ENCODE measurements at places on chromosomes 2 and 18.

GRCh38 chr2:160431441-160431840 is 62.2 kb downstream of the RBMS1 start:
- no peak for DNase-seq

DNA sequence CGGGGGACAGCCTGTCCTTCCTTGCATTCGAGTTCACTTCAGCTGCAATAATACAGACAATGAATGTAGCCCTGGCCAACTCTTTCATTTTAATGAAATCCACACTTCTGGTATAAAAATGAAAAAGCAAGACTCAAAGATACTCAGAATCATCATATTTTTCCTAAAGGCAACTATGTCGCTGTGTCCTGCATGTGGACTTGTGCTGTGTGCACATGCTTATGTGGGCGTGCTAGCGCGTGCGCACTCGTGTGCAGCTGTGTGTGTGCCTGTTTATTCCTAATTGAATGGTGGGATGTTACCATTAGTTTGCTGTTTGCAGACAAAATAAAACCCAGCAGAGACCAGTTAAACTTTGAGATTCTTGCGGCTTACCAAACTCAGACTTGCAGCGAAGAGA is 49.6 kb downstream of the SMIM21 start:
- DNase-seq: no peak

- no peak for DNase-seq
Measured at GRCh38 chr2:230408244-230408842, 7.7 kb upstream of the SP100 start.

GRCh38 chr2:222964376-222965031 is 87.5 kb upstream of the KCNE4 start:
- DNase-seq: no peak

DNA sequence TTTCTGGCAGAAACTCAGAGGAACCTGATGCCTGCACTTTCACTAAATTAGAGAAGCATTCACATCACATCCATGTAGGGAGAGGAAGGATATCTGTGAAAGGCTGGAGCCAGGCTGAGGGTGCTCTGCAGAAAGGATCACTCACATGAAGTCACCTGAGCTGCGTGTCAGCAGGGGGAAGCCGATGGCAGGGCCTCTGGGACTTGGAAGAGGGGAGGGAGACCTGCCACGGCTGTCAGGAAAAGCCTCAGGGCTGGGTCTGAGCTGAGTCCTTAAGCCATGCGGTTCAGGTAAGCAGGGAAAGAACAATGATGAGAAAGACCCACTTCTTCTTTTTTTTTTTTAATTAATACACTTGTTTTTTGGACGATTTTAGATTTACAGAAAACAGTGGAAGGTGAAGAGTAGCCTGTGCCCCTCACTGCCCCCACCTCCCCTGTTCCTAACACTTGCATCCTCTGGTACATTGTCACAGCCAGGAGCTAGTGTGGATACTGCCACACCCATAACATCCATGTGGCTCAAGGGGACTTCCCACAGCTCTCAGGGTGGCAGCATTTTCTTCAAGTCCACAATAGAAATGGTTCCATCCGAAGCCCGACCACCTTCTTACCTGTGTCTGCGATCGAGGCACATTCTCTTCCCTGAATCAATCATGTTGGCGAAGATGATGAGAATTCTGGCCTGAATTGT is 156.5 kb upstream of the TPO start:
- no peak for DNase-seq

DNA sequence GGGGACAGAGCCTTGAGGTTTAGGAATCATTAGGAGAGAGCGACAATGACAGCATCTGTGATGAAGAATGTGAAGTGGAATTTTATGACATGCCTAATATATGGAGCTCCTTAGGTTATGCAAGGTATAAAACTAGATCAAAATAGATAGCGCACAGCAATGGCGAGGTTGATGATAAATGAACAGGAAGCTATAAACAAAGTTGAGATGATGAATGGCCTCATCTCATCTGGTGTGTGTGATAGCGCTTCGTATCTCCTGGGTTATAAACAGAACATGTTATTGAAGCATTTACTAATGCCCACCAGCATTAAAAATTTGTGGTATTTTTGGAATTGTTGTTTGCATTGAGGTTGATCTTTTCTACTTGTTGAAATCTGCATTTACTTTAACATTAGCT is 231.5 kb downstream of the LTBP1 start:
- DNase-seq: no peak

GRCh38 chr18:12470382-12471075 is 62.8 kb downstream of the PRELID3A start:
- no peak for DNase-seq

DNA sequence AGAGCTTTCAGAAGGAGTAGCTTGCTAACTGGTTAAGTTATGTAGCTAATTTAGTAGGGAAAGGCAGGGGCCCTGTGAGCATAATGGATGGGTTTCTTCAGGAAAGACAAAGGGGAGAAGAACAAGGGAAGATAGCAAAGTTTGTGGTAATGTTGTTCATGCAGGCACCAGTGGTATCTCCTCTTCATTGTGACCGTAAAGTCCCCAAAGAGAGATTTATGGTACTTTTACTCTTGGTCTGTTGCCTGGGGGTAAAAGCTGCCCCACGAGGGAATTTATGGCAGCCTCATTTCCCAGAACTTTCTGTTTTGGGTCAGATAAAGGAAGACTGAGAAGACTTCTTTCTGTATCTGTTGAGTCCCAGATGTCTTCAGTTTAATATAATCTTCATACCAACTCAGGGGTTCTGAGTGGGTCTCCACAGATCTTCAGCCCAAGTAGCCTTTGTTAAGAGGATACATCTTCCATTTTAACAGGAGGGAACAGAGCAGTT is 27.5 kb downstream of the MALT1 start:
- DNase-seq: no peak

DNA sequence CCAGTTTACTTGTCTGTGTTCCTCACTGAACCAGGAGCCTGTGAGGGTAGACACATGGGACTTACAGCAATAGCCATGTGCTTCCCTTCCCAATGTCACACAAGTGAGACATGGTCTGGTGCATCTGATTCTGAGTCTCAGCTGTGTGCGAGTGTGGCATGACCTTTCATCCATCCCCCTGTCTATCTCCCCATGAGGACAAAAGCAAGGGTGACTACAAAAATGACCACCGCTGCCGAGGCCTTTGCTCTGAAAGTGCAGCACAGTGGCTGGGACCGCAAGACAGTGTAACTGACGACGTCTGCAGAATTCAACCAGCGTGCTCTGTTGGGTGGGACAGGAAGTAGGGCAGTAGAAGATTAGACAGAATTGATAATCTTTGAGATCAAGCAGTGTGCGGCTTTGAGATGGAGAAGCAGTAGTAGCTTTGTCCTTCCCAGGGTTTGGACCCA is 50.5 kb downstream of the RAB31 start:
- no peak for DNase-seq

- no peak for DNase-seq
Measured at GRCh38 chr18:73924307-73924706, 223.3 kb downstream of the FBXO15 start.

DNA sequence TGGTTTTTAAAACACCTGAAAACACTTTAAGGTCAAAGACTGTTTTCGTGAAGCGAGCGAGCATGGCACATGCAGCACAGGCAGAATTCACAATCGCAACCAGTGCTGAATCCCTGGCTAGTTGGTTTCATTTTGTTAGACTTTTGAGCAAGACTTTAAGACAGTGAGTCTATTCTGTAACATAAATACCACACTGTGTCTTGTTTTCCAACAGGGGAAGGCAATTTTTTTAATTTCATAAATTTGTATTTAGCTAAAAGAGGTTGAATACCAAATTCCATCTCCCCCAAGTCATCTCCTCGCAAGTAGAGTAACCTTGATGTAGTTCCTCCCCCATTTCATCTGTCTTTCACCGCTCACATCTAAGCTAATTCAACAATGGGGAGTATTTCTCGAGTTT is 1.4 kb downstream of the CERKL start:
- DNase-seq: no peak

GRCh38 chr18:9988665-9989064 is 74.8 kb downstream of the VAPA start:
- DNase-seq: no peak
